ENCODE measurements at places on chromosomes 12 and 14.

- DNase-seq: no peak
Measured at GRCh38 chr12:53941187-53941586, 2.6 kb downstream of the HOXC13 start.

- no peak for DNase-seq
Measured at GRCh38 chr14:69684461-69685217, 73.2 kb downstream of the SUSD6 start.

- no peak for DNase-seq
Measured at GRCh38 chr14:92407410-92407809, 84.4 kb downstream of the SLC24A4 start.

DNA sequence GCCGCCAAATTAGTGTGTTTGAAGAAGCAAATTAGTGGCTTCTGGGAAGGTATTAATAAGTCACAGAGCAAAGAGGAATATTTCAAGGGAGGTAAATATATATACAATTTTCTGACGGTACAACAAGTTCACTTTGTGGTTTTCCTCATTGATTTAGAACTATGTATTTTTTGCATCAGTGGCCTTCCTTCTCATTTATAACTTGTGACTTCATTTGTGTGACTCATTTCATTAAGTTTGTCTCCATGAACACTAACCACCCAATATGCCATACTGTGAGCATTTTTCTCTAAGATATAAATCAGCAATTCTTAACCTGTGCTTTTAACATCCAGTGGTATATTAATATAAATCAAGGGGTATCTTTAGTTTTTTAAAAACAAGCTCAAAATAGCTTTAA, 29.3 kb upstream of the ARHGAP5 start:
- no peak for DNase-seq

DNA sequence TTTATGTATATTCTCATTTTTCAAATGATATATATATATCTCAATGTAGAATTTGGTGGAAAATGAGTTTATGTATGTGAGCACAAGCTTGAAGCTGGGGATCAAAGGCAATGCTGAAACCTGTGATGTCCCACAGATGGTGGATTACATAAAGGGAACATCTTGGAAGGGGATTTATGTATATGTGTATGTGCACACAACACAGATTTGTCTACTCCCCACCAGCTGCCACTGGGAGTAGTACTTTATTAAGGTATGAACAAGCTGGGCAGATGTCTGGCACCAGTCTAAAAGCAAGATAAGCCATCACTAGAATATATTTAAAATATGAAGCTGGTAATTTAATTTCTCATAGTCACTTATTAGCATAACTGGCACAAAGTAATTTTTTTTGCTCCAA, 895.6 kb downstream of the SLC6A15 start:
- DNase-seq: no peak

DNA sequence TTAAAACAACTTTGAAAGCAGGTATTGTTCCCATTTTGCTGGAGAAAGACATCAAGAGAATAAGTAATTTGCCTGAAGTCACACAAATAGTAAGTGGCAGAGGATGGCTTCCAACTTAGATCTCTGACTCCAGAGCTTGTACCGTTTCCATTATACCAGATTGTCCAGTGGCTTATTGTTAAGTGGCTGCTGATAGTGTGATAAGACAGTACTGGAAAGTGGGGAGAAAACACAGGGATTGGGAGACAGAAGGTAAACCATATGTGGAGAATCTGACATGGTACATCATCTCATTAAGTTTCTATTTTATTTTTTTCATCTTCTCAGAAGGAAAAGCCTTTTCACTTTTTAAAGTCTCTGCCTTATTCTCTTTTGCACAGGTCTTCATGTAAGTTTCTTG, 108.5 kb downstream of the SRGAP1 start:
- no peak for DNase-seq

- DNase-seq: no peak
Measured at GRCh38 chr14:68786491-68787091, 6.3 kb downstream of the ZFP36L1 start.

DNA sequence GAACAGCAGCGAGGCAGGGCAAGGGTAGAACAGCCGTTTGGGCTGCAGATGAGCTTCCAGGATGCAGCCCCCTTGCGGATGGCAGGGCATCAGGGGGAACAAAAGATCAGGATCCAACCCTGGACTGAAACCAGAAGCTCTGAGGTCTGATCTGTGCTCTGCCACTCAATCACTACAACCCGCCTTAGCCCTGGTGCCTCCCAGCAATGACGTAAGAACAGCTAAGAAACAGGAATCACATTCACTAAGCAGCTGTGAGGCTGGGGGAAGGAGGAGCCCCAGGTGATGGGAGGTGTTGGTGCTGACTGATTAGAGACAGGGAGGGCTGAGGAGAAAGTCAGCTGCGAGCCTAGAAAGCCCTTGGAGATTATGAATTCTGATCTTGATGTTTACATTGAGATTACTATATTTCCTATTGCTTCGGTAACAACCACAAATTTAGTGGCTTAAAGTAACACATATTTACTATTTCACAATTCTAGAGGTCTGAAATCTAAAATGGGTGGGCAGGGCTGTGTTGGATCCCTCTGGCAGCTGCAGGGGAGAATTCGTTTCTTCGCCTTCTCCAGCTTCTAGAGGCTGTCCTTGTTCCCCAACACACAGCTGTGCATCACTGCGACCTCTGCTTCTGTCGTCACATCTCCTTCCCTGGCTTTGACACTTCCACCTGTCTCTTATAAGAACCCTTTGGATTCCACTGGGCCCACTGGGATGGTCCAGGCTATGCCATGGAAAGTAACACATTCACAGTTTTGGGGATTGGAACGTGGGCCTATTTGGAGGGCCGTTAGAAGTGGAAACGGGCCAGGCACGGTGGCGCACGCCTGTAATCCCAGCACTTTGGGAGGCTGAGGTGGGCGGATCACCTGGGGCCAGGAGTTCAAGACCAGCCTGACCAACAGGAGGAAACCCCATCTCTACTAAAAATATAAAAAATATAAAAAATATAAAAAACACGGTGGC, 6.1 kb upstream of the CD9 start:
- no peak for DNase-seq

DNA sequence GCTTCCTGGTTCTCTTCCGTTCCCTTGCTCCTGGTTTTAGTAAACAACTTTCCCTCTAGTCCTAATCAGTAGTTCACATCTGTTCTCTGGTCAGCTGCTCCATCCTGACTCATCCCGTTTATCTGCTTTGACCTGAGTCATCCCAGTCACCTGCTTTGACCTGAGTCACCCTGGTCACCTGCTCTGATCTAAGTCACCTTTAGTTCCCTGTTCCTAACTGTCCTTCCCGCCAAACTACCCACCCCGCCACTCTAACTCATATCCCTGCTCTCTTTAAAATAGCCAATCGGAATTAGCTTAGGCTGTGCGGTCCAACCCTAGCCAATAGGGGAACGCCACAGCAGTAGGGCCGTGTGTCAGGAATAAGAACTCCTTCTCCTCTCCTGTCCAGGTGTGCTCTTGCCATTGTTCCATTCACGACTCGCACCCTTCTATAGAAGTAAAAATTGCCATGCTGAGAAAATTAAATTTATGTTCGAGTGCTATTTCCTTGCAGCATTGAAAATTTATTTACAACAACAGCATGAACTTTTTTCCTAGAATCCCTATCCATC, 3.1 kb upstream of the ANKRD33 start:
- no peak for DNase-seq

- DNase-seq: no peak
Measured at GRCh38 chr12:103369929-103370328, 125.8 kb downstream of the C12orf42 start.

DNA sequence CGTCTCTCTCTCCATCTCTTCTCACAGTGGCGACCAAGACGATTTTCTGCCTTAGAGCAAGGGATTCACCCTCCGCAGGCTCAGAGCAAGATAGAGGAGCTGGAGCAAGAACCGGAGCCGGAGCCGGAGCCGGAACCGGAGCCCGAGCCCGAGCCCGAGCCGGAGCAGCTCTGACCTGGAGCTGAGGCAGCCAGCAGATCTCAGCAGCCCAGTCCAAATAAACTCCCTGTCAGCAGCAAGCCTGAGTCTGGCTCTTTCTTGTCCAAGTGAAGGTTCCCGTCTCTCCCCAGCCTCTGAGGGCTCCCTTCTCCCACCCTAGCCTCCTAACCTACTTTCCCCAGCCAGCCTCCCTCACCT, 5.9 kb downstream of the LAG3 start:
- no peak for DNase-seq

DNA sequence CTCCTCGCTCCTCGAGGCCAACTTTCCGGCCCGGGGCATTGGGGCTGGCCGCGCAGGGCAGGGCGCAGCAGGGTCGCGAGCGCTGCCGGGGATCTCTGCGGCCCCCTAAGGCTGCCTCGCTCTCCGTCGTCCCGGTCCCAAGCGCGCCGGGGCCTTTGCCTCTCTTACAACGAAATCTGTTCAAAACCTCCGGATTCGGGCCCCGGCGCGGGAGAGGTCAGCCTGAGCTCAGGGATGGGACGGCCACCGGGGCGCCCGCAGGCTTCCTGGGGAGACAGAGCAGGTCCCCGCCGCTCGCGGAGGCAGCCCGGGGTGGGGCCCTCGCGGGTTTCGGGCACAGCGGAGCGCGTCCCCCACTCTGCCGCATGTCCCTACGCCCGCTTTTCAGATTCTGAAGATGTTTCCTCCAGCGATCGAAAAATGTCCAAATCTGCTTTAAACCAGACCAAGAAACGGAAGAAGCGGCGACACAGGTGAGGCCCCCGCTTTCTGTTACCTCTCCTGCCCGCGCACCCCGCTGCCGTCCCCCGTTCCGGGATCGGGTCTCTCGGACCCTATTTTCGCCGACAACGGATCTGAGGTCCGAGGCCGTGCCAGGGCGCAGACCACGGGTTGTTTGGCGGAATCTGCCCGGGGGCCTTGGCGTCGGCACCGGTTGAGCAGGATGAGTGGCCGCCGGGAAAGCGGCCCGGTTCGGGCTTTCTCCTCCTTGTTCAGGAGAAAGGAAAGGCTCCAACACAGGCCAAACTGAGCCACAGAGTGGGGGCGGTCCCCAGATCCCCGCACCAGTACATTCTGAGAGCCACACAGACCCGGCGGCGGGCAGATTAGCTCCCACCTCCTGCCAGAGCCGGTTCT, 1.8 kb downstream of the VSX2 start:
- no peak for DNase-seq

DNA sequence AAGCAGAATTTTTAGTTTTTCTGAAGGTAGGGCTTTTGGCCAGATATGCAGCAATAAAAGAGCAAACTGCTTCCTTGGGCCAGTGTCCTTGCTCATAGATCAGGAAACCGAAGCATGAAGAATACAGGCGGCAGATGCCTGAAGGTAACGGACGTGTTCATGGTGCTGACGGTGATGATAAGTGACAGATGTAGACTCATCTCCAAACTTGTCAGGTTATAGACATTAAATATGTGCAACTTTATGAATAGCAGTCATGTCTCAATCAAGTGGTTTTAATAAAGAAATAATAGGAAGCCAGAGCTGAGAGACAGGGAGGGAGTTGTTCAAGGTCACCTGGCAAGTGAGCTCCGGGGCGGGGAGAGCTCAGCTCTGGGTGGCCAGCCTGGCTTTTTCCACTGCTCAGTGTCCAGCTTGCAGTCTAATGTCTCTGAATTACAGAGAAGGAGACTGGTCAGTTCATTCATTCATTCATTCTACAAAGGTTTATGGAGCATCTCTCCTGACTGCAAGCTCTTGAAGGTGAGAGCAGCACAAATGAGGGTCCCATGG, 1.0 kb downstream of the SERPINA5 start:
- DNase-seq: no peak

- DNase-seq: no peak
Measured at GRCh38 chr12:79422060-79422812, 268.5 kb downstream of the PAWR start.

DNA sequence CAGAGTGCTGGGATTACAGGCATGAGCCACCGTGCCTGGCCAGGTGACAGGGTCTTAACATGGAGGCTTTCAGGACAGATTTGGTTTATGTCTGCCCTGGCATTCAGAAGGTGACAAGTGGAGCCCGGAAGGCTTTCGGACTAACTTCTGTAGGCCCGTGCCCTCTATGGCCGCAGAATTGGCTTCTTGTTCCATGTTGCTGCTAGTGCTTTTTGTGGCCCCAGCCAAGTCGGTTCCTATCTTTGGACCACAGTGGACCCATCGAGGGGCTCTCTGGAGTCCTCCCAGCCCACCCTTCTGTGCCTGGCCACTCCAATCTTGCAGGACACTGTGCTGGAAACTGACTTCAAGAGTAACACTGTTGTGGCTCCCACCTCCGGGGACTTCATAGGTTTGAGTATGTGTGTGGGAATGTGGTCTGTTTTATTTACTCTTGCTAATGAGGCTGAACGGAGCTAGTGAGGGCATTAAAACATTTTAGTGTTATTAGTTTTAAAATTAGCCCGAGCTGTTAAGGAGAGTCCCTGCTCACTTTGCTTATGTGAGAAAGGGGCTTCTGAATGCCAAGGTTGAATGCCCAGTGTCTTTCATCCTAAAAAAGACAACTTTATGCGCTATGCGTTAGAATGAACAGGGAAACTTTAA, 245.9 kb downstream of the CACNA1C start:
- no peak for DNase-seq

DNA sequence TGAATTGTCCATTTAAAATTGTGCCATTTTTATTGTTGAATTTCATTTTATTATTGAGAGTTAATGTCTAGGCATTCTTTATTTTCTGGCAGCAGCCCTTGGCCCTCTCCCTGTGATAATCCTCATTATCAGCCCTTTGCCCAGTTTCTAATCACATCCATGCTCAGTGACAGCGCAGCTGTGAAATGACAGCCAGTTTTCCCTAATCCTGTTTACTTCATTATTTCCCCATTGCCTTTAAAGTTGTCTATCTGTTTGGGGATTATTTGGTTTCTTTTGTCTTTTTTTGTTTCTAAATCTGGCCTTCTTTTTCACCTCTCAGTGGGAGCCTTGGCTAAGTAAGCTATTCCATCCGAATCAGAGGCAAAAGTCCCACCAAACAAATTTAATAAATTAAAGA, 476.9 kb downstream of the SLC6A15 start:
- DNase-seq: no peak

- DNase-seq: no peak
Measured at GRCh38 chr14:93010522-93011140, 87.7 kb downstream of the CHGA start.

GRCh38 chr14:81890020-81890419, 356.4 kb upstream of the SEL1L start:
- no peak for DNase-seq

DNA sequence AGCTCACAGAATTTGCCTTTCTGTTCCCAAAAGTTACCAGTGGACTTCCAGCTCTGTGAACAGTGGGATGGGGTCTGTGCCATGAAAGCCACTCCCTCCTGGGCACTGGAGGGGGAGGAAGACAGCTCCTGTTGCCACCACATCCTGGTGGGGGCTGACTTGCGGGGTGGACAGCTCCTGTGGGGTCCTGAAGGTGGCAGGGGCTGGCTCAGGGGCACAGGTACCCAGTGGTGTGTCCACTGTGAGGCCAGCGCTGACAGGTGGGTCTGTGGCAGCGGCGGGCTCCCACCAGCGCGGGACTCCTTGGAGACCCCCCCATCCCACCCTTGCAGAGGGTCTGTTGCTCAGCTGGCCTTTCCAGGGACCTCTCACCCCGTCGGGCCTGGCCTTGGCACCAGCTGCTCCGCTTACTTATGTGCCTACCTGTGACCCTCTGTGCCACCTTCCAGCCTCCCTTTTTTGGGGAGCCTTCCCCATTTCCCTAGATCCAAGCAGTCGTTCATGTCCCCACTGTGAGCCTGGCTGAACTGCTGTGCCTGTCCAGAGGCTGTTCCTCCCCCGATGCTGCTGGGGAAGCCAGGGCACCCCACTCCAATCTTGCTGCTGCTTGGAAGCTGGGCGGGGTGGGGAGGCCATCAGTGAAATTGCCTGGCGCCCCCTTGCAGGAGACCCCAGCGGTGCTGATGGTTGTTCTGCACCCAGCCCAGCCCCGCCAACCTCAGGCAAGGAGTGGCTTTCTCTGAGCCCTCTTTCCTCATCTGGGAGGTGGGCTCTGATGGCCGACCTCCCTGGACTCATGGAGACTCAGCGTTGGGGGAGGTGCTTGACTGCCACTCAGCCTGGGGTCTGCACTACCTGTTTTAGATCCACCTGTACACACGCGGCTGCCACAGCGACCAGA, 2.2 kb downstream of the TEDC1 start:
- no peak for DNase-seq

Data from CD4-positive, alpha-beta T cell (primary cell).